Bone marrow (tissue), 2 donors: ENCODE measurements at places on chromosomes 5 and 9.

DNA sequence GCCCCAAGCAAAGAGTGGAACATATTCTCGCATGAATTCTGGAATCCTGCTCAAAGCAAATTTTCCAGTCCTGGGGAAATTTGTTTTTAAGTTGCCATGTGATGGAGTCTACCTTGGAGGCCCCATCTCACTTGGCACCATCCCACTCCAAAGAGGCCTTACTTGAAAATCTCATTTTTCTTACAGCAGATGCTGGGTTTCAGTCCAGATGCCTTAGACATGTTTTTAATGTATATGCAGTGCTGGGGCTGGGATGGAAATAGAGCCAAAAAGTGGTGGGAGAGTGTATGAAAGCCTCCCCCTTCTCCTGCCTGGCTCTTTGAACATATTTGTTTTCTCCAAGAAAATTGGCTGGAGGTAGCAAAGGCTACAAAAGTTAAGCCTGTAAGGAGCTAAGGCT lies 493.7 kb downstream of the ENC1 start:
- no peak for DNase-seq

DNA sequence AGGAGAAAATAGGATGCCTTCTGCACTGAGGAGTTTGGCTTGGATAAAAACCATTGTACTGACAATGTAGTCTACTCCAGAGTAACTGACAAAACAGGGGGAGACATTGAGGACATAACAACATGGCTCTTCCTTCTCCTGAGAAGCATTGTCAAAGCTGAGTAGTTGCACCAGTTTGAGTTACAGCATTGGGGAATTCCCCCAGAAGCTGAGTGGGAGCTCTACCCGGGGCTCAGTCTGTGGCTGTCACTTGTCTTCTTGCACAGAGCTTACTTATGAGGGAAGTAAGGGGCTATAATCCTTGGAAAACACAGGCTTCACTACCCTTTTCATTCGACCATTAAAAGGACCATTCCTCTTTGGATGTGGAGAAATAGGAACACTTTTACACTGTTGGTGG lies 21.2 kb downstream of the HSPB3 start:
- DNase-seq, result no peak

- no peak for DNase-seq
These were observed 57.9 kb upstream of the BNC2 start for GRCh38 chr9:16928179-16928945.

DNA sequence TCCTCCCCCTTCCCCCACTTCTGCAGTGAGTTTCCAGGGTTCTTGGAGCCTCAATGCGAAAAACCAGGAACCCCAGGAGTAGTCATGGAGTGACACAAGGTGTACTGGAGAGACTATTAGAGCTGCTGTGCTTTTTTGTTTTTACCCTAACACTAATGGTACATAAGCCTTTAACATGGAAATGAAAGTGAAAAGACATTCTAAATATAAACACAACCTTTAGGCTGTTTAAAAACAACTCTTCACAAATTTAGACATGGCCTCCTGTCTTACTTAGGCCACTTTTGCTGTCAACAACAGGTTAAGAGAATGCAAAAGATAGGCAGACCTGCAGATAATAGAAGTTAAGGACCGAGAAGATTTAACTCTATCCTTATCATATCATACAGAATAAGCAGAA lies 232.2 kb downstream of the DENND1A start:
- DNase-seq, result no peak

- no peak for DNase-seq
These were observed 26.8 kb upstream of the RASGEF1C start for GRCh38 chr5:180235846-180236245.

DNA sequence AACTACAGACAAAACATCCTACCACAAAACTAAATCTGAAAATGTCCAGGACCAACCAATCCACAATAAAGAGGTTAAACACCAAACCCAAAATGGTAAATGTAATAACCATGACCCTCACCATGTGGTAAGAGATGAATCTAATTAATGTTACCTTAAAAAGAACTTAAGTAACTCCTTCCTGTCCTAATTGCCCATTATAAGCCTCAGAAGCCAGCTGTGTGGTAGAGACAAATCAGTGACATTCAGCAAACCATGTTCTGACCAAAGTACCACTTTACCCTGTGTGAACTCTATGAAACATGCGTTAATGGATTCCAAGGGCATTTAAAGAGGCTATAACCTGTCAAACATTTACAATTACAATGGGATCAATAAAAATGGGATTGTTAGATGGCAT lies 25.0 kb downstream of the LPAR1 start:
- DNase-seq, result no peak

GRCh38 chr5:147611483-147611882 lies 101.6 kb upstream of the DPYSL3 start:
- no peak for DNase-seq

GRCh38 chr5:59276325-59276675 lies 617.2 kb downstream of the PDE4D start:
- no peak for DNase-seq

DNA sequence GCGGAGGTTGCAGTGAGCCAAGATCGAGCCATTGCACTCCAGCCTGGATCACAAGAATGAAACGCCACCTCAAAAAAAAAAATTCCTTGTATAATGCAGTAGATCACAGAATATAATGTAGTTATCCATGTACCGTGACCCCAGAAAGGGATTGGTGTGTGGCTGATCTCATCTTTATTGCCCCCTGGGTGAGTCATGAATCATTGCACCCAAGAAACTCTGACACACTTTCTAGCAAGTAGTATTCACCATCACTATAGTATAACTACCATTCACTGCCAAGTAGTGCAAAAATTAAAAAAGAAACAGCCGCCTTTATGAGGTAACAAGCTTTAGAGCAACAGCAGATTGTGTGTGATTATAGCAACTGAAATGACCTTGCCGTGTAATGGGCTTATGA lies 23.7 kb upstream of the ANKH start:
- no peak for DNase-seq

- no peak for DNase-seq
These were observed 780.3 kb downstream of the DTWD2 start for GRCh38 chr5:118208031-118208453.

DNA sequence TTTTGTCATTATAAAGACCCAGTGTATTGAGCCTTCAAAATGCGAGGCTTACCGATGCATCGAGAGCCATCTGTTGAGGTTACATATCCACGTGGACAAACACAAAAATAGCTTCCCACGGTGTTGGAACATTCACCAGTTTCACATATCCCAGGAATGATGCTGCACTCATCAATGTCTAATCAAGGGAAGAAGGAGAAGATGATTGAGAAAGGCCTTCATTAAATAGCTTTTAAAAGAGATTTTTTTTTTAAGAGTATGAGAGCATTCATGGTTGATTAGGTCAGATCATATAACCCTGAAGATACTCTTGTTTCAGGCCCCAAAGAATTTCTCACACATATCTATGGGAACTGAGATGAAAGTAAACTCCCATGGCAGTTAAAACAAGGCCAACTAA lies 129.4 kb downstream of the FBN2 start:
- no peak for DNase-seq

GRCh38 chr9:125913551-125913950 lies 166.4 kb downstream of the PBX3 start:
- DNase-seq, result no peak

DNA sequence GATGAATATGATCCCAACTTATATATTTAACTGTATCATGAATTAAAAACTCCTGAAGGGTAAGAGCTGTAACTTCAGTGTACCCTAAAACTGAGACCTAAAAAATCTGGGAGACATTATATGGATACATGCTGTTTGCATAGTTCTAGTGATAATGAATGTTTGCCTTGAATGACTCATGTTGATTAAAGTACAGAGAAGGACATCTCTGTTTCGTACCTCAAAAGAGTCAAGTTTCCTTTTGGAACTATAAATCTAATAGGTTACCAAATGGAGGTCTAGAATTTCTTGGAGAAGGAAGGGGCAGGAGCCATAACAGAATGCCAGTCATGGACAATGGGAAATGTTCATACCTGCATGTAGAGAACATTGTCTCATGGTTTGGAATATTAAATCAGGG lies 168.1 kb downstream of the SNCAIP start:
- no peak for DNase-seq

DNA sequence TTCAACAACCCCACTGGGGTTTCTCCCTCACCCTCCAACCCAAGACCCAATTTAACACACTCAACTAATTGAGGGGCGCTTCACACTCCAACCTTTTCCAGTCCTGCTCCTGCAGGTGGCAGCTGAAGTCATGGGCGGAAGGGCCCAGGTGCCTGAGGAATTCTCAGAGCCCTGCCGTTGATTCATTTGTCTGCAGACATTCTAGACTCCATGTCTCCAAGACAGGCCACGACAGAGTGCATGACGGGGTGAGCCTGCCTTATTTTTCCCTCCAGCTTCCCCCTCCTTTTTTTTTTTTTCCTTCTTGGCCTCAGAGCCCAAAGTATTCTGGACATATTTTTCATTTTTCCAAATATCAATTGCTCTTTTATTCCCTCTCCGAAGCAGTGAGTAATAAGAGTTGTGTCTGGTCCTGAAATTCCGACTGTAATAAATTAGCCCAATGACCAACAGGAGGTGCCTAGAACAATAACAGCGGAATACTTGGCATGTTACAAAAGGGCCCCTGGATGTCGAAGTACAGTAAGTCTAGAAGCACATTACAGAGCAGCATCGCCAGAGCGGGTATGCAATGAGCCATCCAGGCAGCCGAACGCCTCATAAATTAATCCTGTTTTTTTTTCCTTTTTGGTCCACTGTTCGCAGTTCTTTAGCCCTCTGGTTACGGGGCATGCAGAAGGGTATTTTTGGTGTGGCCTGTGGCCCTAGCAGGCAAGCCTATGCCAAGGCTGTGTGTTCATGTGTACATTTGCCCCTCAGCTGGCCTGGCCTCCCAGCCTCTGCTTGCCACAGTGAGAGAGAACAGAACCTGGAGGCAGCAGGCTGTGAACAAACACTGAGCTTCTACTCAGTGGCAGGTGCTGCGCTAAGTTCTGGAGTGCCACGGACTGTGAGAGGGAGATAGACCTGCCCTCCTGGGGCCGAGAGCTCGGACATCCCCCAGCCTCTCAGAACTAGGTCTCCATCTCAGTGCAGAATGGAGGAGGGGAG lies 8.6 kb upstream of the SMIM23 start:
- no peak for DNase-seq

DNA sequence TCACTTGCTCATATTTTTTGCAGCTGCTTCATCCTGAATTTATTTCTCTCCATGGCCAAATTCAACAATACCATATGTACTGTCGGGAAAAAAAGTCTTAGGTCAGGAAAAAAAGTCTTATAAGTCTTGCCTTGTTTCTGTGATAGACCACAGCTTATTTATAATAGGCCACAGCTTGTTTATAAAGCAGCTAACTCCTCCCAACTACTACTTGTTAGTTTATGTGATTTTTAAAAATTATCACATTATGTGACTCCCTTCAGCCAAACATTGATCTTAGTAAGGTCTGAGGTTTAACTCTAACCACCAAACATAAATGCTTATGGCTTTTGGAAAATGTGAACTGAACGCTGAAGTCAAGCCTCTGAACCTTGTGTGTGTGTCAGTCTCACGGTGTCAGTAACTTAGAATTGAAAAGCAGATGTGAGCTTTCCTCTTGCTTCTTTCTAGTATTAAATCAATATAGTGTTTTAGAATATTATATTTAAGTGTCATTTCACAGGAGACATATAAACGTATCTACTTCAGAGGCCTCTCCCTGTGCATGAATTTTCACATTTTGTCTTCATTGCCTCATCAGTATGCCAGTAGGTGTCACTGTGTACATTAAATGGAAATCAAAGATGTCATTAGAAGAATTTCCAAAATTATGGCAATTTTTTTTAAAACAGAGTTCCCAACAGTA lies 51.3 kb downstream of the SNX24 start:
- DNase-seq, result no peak

DNA sequence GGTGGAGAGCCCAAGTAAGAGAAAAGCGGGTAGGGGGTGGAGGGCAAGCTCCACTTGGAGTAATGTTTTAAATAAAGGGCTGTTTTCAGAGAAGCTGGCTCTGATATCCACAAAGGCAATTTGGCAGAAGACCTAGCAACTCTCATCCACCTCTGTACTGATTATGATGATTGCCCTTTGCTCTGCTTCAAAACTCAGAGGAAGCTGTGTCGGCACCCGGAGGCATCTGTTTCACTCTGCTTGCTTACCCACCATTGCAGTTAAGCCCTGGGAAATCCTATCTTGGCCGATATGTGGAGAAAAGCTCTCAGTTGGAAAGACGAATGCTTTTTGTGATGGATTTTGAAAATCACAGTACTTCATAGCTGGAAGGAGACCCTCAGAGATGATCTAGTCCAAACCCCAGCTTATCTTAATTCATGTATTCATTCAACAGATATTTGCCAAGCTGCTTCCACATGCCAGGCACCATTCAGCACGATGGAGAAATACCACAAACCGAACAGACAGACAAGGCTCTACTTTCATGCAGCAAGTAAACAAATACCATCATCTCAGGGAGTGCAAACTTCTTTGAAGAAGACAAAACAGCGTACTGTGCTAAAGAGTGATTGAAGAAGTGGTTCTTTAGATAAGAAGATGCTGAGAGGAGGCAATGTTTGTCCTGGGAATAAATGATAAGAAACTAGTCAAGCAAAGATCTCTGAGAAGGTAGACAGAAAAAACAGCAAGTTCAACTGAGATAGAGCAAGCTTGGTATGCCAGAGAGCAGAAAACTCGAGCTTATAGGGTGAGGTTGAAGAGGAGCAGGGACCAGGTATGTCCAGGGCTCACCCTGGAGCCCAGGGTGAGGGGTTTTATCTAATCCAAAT lies 140.4 kb upstream of the SPDL1 start:
- no peak for DNase-seq

- no peak for DNase-seq
These were observed 324.0 kb downstream of the ELAVL2 start for GRCh38 chr9:23502004-23502403.

DNA sequence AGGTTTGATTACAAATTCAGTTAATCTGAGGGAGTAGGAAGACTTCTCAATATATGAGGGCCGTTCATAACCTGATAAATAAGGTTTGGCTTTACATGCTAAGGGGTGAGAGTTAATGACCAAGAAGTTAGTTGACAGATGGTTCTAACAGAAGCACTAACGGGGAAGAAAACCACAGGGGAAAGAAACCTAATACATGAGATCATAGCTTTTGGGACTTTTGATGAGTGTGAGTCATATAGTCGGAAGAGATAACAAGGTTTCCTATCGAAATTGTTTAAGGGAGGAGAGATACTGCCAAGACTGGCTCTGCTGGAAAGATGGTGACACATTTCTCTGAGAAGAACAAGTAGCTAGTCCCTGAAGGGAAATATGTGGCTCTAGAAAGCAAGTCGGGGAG lies 140.1 kb downstream of the COX7C start:
- DNase-seq, result no peak

GRCh38 chr9:102642651-102643050 lies 352.5 kb upstream of the CYLC2 start:
- DNase-seq, result no peak

- no peak for DNase-seq
These were observed 30.4 kb downstream of the FAM163B start for GRCh38 chr9:133578524-133579441.

DNA sequence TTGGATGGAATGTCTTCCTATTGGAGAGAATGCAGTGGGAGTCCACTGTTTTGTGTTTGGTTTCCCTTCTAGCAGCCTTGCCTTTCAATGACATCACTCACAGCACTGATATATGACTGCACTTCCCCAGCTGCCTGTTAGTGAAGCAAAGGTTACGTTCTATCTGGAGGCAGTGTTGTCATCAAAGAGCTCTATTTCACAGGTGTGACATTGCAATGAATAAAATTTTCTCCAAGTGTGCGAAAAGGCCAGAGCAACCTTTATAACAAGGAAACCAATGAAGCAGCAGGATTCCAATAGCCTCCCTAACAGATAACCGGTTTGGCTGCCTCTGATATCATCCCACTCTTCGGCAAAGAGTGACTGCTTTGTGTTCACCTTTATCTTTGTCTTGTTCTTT lies 523.5 kb upstream of the ZNF608 start:
- no peak for DNase-seq

GRCh38 chr5:127060470-127060985 lies 12.8 kb downstream of the C5orf63 start:
- DNase-seq, result no peak
